ENCODE measurements at places on chromosomes 4 and X.
A peak's percentile ranks its signal among the peaks of the same experiment; 100 is the strongest.

GRCh38 chr4:139666735-139667281 is 1.2 kb downstream of the MGST2 start:
- peak; percentile 18 for DNase-seq

GRCh38 chr4:188435381-188435780 is 296.1 kb downstream of the TRIML1 start:
- no peak for DNase-seq

DNA sequence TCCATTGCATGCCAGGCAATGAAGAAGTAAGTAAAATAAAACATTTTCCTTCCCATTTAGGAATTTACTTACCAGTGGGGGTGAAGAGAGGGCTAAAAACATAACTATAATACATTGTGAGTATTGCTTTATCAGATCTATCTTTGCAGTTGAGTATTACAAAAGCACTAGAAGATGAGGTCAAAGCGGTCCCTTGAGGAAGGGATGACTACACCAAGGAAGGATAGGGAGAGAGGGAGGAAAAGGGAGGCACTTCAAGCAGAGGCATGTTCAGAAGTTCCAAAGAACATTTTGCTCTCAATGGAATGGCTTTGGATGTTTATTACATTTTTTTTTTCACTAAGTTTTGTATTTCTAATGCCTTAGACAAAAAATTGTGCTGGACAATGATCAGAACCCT is 127.8 kb downstream of the TET2 start:
- DNase-seq = no peak

- DNase-seq = no peak
Measured at GRCh38 chr4:137417676-137418075, 114.6 kb downstream of the PCDH18 start.

GRCh38 chrX:137032841-137033773 is 688 bp downstream of the GPR101 start:
- no peak for DNase-seq

GRCh38 chr4:109462802-109463201 is 29.2 kb downstream of the SEC24B start:
- DNase-seq = no peak
